ENCODE measurements at places on chromosomes 5 and 9.
A peak's percentile ranks its signal among the peaks of the same experiment; 100 is the strongest.

- no peak for DNase-seq
Measured at GRCh38 chr9:108219664-108220063, 636.1 kb downstream of the ACTL7B start.

GRCh38 chr5:94174748-94175411, 433.5 kb upstream of the POU5F2 start:
- no peak for DNase-seq

- no peak for DNase-seq
Measured at GRCh38 chr5:156019571-156020180, 307.3 kb upstream of the SGCD start.

DNA sequence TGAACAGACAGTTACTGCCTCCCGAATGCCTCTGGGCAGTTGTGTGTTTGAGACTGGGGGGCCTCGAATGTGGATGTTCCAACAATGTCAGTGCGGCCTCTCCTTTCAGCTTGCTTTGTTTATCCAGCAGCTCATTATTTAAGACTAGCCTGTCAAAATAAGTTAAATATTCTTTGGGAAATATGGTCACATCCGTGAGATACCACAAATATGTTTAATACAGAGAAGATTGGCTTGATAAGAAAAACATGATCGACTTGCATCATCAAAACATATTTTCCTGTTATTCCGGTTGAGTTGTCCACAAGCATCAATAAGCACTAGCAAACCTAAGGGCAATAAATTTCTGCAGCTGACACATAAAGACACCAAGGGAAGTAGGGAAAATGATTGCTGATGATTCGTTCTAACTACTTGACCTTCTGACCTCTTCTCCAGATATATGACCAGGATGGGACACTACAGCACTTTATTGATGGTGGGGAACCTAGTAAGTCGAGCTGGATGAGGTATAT, 66.5 kb downstream of the PRDM6 start:
- DNase-seq: no peak

GRCh38 chr5:140664030-140664358, 710 bp upstream of the WDR55 start:
- no peak for DNase-seq

DNA sequence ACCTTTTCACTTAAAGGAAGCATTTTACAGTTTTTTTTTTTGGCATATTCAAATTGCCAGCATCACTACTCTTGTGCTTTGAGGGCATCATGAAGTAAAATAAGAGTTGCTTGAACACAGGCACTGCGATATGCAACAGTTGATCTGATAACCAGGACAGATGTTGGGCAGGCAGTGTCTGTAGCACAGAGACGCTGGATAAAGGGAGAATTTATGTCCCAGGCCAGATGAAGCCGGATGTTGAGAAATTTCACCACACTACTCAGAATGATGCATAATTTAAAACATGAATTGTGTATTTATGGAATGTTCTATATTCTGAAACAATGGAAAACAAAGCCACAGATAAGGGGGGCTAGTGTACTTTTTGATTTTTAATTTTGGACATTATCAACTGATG, 71.4 kb downstream of the SLC12A2 start:
- peak; percentile 26 for DNase-seq

Data from sigmoid colon (tissue), 7 donors.